ENCODE measurements at places on chromosomes 5 and 9.
A peak's percentile ranks its signal among the peaks of the same experiment; 100 is the strongest.

DNA sequence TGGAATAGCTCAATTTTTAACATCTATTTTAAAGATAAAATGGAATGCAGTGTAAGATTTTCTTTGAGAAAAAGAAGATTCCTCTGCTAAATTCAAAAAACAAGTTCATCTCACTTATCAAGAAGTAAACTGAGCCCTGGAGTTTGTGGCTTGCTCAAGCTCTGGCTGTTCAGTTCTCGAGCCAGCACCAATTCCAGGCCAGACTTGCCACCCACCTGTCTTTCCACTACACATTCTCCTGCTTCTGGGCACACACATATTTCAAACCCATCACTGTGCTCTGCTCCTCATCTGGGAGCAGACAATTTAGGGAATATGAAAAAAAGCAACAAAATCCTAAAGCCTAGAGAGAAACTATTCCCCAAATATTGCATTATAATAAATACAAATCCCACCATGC is 424.5 kb downstream of the ENC1 start:
- no peak for DNase-seq

DNA sequence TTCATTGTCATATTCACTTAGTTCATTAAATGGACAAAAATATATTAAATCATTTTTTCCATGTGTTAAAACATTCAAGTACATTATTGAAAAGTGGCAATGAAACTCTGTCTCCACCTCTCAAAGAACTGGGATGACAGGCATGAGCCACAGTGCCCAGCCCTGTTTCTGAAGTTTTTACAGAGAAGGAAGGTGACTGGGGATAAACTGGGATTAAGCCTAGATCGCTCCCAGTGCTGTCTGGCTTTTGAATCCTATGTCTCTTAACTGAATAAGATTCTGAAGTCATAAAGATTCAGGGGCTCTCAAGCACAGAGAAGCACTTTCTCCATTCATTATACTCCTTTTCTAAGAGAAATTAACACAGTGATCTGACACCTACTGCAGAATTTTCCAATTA is 88.3 kb downstream of the SLC38A9 start:
- DNase-seq = no peak

- no peak for DNase-seq
Measured at GRCh38 chr5:151740336-151740942, 18.0 kb downstream of the ATOX1 start.

GRCh38 chr9:12916042-12916441 is 141.2 kb downstream of the LURAP1L start:
- DNase-seq = peak; percentile 5

DNA sequence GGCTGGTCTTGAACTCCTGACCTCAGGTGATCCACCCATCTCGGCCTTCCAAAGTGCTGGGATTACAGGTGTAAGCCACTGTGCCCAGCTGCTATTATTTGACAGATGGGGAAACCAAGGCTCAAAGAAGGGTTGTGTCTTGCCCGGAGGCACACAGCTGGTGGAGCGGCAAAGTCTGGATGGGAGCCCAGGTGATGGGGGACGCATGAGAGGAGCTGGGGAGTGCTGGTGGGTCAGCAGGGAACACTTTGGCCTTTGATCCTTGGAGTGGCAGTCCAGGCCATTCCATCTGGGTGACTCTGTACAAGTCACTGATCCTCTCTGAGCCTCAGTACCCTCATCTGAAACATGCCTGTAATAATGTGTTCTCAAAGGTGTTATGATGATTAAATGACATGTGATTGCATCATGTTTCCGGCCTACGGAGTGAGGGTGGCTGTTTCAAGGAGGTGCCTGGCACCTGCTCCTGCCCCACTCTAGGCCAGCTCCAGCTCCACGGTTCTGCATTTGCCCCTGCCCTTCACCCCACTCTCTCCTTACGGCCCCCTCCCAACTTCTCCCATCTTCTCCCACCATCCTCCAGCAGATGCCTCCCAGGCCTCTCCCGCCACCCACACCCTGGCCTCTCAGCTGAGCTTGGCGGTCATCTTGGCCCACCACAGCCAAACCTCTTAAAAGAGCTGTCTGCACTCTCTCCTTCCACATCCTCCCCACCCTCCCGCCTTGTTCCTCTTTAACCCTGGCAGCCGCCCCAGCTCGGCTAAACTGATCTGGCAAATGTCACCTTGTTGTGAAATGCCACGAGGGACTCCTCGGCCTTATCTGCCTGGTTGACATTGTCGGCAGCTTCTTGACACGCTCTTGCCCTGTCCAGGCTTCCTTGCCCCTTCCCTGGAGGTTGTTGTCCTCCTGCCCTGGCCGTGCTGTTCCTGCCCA is 5.5 kb upstream of the DBN1 start:
- DNase-seq = no peak

- DNase-seq = no peak
Measured at GRCh38 chr9:121498150-121498486, 1.5 kb downstream of the GGTA1 start.

DNA sequence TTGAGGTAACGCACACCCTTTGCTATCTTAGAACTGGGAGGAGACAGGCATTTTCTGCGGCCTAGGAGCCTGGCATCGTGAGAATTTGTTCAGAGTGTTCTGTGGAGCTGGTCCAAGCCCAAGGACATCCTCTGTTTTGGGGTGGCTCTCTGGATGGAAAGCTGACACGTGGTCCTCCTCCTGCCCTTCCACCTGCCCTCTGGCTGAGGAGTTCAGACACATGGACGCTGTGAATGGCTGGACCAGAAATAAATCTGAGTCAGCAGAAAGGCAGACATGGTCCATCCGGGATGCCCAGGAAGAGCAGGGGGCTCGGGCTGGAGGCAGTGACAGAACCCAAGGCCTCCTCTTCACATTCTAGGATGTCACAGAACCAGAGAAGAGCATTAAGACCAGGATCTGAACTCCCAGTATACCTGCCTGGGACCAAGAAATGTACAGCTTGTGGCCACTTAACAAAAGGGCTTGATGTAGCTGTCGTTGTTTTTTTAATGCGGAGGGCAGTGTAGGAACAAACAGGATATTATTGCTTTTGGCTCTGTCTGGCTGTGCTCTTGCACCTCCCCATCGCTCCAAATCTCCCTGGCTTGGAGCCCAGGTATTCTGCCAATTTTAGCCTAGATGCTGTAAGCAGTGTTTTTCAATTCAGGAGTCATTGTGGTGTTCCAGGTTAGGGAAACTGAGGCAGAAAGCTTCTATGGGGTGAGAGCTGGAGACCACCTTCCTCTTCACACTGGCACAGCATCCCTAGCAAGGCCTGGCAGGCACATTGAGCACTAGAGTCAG is 2.4 kb downstream of the CKMT2 start:
- no peak for DNase-seq

DNA sequence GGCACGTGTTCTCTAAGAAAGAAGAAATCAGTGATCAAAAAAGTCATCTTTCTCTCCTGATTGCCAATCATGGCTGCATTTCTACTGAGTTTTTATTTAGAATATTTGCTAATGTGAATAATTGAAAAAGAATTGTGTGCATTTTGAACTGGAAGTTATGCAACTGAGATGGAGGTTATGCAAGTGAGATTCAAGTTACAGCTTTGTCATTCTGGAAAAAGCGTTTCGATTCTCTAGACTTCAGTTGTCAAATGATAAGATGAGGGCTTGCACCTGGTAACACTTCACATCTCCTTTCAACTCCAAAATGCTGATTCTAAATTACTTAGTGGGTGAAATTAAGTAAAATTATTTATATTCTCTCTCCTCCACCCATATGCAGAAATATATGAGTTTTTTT is 36.4 kb downstream of the C6 start:
- no peak for DNase-seq

DNA sequence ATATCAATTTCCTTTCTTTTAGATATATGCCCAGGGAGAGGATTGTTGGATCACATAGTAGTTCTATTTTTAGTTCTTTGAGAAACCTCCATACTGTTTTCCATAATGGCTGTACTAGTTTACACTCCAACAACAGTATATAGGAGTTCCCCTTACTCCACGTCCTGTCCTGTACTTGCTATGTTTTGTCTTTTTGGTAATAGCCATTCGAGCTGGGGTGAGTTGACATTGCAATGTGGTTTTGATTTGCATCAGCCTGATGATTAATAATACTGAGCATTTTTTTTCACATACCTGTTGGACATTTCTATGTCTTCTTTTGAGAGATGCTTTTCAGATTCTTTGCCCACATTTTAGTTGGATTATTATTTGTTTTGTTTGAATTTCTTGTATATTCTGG is 445.9 kb downstream of the NTRK2 start:
- no peak for DNase-seq

GRCh38 chr5:115377468-115378217 is 81.2 kb upstream of the CCDC112 start:
- no peak for DNase-seq

GRCh38 chr9:134962973-134963364 is 45.3 kb upstream of the FCN1 start:
- DNase-seq = no peak

- DNase-seq = no peak
Measured at GRCh38 chr5:116378007-116378776, 196.4 kb downstream of the SEMA6A start.

DNA sequence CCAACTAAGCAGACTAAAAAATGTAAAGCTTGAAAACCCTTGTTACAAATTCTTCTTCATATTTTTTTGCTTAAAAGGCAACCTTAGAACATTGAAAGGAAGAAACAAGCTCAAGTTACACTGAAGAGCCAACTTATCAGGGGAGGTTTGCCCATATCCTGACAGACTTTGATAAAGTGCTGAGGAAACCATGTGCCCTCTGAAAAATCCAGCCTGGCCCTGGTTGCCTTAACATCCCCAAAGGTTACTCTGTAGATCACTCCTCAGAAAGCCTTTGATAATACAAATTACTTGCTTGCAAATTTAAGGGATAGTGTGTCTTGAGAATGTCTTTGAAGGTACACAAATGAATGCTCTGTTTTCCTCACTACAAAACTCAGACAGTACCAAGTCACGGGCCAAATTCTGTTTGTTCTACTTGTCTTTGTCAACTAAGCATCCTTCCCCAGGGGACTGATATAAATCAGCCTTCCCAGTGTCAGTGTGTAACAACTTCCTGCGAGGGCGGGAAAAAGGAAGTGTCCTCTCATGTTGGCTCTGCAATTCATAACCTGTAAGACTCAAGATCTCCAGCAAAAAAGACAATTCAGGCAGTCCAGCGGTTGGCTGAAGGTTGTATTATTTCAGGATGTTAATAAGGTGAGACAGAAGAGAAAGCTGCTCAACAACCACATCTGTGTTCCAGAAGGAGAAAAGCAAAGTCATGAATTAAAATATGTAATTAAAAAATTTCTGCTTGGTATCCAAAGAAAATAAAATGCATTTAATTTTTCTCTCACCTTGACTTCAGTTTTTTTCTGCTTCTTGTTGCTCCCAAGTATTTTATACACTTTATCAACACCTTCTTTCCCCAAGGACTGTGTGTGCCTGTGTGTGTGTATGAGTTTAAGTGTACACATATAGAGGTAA is 199.9 kb downstream of the PIK3R1 start:
- no peak for DNase-seq

- DNase-seq = no peak
Measured at GRCh38 chr9:69535911-69536310, 136.3 kb downstream of the APBA1 start.

GRCh38 chr5:54150841-54151240 is 159.5 kb downstream of the ARL15 start:
- DNase-seq = no peak

- no peak for DNase-seq
Measured at GRCh38 chr5:15502208-15502607, 2.2 kb downstream of the FBXL7 start.

- DNase-seq = no peak
Measured at GRCh38 chr5:172634106-172634899, 6.8 kb upstream of the NEURL1B start.

DNA sequence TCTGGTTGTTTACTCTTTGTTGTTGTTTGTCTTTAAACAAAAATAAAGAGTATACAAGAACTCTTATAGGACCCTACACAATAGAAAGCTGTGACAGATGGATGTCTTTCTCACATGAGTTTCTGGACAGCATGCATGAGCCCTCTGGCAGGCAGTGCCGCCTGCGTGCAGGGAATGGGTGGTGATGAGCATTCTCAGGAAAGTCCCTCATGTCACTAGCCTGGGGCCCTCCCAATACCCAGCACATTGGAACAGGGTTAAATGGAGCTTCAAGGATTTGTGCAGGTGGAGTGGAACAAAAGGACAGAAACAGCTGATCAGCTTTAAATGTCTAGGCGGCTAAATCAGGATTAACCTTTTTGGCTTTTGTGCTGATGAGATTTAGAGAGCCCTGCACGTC is 181.0 kb upstream of the CD180 start:
- no peak for DNase-seq

- DNase-seq = peak; percentile 13
Measured at GRCh38 chr5:120463991-120464626, at the start of gene PRR16. PRR16 (plus strand) TSS chr5:120464300.

DNA sequence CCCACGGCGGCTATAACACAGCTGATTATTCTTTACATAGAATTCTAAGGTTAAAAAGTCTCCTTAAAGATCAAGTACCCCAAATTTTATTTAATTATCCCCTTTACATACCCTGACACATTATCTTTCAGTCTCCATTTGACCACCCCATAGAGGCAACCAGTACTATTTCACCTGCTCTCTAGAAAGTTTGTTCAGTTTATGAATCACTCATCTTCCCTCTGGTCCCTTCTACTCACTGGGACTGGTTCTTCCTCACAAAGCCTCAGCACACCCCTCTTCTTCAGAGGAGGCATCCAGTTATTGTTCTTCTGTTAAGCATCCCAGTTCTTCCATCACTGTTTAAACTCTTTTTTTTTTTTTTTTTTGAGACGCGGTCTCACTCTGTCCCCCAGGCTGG is 42.8 kb downstream of the PPP1R2B start:
- DNase-seq = no peak

- no peak for DNase-seq
Measured at GRCh38 chr9:130313103-130313858, 47.7 kb downstream of the HMCN2 start.

DNA sequence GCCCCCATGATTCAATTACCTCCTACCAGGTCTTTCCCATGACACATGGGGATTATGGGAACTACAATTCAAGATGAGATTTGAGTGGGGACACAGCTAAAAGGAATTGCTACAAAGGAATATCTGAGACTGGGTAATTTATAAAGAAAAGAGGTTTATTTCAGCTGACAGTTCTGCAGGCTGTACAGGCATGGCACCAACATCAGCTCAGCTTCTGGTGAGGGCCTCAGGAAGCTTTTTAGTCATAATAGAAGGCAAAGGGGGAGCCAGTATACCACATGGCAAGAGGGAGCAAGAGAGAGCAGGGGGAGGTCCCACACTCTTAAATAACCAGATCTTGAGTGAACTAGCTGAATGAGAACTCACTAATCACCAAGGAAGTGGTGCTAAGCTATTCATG is 11.2 kb upstream of the ALDOB start:
- no peak for DNase-seq

Data from H1 (cell line).